Chondrocyte (in vitro differentiated cells): ENCODE measurements at places on chromosomes 2 and 18. TPM values are rescaled to one million over a fixed set of nuclear protein-coding genes. Genes with fewer than 3 reads are reported as not detected.

- DNase-seq: no peak
These were observed 15.4 kb downstream of the ARHGAP28 start for GRCh38 chr18:6744816-6745455.

DNA sequence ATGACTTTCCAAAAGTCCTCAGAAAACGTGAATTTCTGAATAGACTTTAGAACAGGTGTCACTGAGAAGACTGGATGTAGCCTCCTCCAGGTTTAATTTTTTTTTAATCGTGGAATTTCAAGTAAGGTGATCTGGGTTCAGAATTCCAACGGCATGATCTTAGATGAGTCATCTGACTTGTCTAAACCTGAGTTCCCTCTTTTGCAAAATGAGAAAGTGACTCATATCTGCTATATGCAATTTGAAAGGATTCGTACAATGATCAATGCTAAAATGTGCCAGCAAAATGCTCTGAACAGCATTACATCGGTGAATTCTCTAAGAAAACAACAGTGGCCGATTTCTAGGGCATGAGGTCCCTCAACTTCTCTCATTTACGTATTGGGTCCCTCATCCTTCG is 69.1 kb upstream of the ZNF516 start:
- DNase-seq: no peak

Gene ACTG2
- 173 to 1,480 TPM (median 1,439 TPM) in 3 replicates for total RNA-seq

DNA sequence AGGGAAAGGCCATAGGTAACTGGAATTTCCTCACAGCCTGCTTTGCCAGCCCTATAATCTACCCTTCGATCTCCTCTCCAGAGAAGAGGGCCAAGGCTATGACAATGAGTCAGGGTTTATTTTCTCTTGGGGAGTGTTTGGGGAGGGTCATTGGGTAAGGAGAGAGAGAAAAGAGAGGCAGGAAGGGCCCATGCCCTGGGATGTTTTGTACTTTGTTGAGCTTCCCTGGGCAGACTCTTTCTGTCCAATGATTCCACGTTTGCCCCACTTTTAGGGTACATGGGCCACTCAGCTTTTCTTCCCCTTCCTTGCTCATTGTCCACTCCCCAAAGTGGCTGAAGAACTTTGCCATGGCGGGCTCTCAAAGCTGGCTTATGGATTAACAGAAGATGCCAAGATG is 224.2 kb downstream of the ALK start:
- DNase-seq: no peak

DNA sequence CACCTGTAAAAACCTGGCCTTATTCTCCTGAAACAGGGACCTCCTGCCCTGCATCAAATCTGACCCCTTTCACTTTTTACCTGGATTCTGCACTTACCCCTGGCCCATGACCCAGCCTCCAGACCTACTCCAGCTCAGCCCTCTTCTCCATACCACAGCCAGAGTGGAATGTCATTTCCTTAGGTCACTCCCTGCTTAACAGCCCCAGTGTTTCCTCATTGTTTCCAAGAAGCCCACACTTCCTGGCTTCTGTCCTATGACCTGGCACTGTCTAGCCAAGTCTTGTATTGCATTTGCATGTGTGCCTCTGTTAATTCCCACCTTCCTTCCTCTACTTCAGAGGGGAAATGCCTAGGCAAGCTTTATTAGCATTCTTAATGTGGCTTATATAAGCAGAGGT is 51.4 kb upstream of the TRIB2 start:
- no peak for DNase-seq
